Activated T-cell treated with anti-CD3 and anti-CD28 coated beads for 1 hour (primary cell): ENCODE measurements at places on chromosomes 2 and 18.

DNA sequence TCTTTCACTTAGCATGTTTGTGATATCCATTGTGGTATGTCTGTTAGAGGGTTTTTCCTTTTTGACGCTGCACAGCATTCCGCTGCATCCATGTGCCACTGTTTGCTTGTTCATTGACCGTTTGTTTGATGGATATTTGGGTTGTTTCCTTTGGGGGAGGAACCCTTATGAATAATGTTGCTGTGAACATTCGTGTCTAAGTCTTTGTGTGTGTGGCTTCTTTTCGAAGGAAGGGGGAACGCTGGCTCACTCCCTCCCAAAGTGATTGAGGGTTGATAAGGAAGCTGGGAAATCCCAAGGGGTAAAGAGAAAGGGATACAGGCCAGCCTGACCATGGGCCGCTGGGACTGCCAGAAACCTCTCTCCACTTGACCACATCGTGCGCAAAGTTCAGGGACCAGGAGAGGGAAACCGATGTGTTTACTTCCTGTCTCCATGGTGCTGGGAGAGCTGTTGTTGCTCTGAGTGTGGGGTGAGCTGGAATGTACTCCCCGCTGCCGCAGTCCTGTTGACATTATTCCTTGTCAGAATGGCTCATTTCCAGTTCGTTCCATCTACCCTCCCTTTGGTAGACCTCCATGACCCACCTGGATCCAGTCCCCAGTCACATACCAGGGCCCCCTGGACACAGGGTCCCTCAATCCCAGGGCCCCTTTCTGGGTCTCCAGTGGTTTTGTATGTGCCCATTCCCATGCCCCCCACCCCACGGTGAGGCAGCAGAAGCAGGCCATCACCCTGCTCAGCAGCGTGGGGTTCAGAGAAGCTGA, 39.6 kb downstream of the HS1BP3 start:
- no peak for DNase-seq

DNA sequence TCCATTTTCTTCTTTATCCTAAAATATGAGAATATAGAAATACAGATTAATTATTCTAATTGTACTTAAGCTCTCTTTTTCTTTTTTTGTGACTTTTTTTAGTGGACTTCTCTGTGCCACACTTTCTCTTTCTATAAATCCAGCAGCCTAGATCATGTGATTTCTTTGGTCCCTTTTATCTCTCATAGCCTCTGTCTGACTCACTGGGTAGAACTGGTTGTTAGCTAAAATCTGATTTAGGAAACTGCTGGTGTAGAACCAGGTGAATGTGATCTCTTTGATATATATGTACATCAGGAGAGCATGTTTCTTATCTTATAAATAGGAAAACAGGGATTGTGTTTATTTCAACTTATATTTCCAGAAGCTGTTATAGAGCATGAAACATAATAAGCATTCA, 54.9 kb downstream of the VRK2 start:
- DNase-seq, result no peak

- DNase-seq, result no peak
Observed at GRCh38 chr18:36334798-36335197, 37.3 kb downstream of the FHOD3 start.

- DNase-seq, result peak; percentile 52
Observed at GRCh38 chr18:57586251-57587049, at the start of gene FECH. Gene FECH (minus strand): TSS chr18:57586702. CDS start chr18:57586620, 82 bp downstream.

DNA sequence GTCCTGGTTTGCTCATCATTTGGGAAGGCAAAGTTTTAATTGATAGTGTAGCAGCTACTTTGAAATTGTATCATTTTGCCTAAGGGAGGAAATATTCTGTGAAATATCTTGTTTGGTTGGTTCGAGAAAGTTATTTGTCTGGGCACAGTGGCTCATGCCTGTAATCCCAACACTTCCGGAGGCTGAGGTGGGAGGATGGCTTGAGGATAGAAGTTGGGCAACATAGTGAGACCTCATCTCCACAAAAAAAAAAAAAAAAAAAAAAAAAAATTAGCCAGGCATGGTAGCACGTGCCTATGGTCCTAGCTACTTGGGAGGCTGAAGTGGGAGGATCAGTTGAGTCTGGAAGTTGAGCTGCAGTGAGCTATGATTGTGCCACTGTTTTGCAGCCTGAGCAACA, 3.1 kb upstream of the ADGRF3 start:
- DNase-seq, result no peak

- no peak for DNase-seq
Observed at GRCh38 chr2:75986617-75987016, 275.9 kb upstream of the GCFC2 start.

DNA sequence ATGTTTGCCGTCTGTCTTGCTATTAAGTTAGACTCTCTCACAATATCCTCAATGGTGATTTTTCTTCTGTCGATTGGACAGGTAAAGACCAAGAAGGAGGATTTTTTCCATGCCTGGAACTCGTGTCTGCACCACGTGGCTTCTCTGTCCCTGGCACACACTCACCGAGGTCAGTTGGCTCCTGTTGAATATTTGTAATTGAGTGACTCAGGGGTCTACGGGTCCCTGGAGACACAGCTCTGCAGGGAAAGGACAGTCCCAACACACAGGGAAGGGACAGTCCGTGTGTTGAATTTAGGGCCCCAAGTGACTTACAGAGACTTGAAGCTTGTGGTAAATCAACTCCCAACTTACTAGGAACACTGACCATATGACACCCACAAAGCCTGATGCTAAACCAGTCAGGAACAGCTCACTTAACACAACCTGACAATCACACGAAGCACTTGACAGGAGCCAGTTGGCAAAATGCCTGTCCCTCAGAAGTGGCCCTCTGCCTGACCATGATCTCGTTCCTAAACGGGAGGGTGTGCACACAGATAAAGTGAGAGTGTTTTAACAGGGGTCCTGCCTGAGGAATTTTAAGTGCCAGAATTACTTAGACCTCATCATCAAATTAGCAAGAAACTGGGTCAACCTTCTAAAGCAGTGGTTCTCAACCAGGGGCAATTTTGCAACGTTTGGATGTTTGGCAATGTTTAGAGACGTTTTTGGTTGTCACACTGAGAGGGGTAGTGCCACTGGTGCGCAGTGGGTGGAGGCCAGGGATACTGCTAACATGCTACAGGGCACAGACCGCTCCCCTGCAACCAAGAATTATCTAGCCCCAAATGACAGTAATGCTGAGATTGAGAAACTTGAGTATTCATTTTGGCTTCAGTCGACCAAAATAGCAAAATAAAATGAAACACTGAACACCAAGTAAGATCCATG, 88.9 kb upstream of the BCL2L11 start:
- DNase-seq, result no peak

- DNase-seq, result peak; percentile 3
Observed at GRCh38 chr2:70258532-70258875, 567 bp downstream of the PCYOX1 start.

DNA sequence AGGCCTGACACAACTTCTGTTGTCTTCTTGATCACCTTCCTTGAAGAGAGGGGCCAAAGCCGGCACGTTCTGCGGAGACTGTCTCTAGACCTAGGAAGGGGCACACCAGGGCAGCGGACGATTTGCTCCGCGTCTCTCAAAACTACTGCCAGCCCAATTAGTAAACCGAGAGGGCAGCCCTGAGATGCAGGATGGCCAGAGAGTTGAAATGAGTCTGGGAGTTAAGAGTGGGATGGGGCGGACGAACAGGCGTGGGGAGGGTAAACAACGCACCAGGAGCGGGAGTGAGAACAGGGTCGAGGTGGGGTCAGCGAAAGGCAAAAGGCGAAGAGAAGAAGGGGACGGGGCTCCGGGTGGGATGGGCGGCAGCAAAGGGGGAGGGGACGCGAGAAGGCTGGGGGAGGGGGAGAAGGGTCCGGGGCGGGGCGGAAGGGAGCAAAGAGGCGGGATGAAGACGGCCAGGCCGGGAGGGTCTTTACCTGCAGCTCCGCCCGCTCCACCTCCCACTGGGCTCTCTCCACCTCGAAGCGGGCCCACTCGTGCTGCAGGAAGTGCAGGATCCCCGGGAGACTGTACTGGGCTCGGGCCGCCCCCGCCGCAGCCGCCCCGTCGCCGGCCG, 476 bp downstream of the STRN start:
- DNase-seq, result peak; percentile 19

GRCh38 chr2:121483021-121483420, 47.7 kb upstream of the RNU4ATAC start:
- DNase-seq, result no peak

DNA sequence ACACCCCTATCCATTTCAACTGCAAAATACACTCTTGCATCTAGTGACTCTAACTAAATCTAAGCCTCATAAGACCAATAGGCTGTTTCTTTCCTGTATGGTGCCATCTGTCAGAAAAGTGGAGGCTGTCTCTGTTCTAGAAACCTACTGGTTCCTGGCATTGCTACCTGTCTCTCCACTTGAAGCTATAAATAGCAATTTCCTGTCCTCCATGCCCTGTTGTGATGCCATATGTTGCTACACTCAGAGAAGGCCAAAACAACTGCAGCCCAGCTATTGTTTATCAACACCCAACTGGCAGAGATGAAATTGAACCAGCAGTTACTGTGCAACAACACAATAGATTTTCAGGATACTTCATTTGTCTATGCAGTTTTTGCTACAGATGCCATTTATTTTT, 1355.1 kb upstream of the SLC39A10 start:
- no peak for DNase-seq

DNA sequence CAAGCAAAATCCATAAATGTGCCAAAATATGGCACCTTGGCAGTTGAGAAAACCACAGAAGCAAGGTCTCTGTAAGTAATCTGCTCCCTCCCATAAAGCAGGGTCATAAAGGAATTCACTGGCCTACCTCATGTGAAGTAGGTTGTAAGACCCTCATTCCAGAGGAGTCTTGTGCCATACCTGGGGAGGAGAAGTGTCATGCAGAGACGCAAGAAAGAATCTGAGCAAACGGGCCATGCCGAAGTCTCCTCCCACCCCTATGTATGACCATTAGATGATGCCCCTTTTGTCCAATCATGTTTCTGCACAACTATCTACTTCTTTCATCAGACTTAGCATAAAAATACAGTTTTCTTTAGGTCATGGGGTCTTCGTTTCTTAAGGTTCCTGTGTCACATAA, 14.6 kb downstream of the NMUR1 start:
- no peak for DNase-seq

DNA sequence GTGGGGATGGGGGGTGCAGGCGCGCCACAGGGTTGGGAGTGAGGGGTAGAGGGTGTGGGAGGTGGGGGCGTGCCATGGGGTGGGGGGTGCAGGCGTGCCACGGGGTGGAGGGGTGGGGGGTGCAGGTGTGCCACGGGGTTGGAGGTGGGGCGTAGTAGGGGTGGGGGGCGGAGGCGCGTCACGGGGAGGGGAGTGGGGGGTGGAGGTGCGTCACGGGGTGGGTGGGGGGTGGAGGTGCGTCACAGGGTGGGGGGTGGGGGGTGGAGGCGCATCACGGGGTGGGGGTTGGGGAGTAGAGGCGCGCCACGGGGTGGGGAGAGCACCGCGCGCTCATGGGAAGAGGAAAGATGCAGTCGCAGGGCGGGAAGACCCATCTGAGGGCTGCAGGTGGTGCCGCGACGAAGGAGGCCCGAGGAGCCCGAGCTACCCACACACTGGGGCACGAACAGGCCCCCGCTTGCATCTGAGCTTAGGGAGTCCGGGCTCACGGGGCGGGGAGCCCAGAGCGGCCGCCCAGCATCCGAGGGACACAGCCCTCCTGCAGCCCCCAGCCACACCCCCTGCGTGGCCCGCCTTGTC, 37.5 kb downstream of the SNED1 start:
- peak; percentile 29 for DNase-seq

- DNase-seq, result no peak
Observed at GRCh38 chr18:75618146-75618545, 190.6 kb upstream of the SMIM21 start.

DNA sequence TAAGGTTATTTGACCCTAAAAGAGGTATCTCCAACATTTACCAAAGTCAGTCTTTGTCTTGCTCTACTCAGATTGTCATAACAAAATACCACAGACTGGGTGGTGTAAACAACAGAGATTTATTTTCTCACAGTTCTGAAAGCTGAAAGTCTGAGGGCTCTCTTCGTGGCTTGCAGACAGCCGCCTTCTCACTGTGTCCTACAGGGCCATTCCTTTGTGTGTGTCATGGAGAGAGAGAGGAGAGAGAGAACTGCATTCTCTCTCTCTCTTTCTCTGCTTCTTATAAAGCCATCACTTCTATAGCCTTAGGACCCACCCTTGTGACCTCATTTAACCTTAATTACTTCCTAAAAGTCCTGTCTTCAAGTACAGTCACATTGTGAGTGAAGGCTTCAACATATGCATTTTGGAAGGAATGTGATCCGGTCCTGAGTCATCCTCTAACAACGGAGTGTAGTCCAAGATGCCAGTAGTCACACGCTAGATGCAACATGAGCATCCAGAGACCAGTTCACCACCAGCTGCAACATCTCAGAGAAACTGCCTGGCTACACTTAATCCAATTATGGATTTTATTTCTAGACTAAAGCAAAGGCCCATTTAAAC, 130.2 kb downstream of the CD226 start:
- DNase-seq, result no peak

DNA sequence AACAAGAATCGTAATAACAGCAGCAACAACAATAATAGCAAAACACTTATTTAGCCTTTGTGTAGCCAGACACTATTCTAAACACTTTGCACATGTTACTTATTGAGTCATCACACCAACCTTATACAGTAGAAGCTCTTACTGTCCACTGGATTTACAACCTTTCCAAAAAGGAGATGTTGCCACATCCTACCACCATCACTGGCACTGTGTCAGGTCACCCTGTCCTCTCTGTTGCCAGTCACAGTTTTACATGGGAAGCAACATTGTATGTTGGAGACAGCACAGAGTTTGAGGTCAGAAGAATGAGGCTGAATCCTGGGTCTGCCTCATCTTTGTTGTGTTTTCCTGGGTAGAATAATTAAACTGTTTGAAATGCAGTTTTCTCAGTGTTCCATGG, 201.4 kb upstream of the EPAS1 start:
- no peak for DNase-seq

DNA sequence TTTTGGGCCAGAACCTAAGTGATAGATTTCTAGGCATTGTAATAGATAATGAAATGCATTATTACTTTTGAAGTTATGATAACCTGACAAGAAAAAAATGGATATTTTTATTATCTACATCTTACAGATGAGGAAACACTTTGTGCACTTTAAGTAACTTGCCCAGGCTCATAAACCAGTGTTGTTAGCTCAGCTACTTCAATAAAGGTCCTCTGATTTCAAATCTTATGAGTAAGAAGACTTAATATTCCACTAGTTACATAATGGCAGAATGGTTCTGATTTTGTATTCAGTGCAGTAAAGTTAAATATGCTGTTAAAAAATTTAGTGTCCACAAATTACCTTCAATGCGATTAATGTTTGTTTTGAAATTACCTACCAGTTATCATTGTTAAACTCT, 199.0 kb downstream of the BABAM2 start:
- no peak for DNase-seq

GRCh38 chr2:38185012-38185491, 109.1 kb upstream of the CYP1B1 start:
- DNase-seq, result no peak

- no peak for DNase-seq
Observed at GRCh38 chr2:181589779-181590178, 67.1 kb downstream of the CERKL start.

- no peak for DNase-seq
Observed at GRCh38 chr2:188952901-188953300, 21.3 kb upstream of the COL3A1 start.
